NCI-H1092 treated with DMSO at 0.1 percent for 48 hours (cell line): ENCODE measurements at places on chromosomes 13 and 19.

- no peak for DNase-seq
Measured at GRCh38 chr19:9070066-9070465, 16.8 kb upstream of the OR1M1 start.

DNA sequence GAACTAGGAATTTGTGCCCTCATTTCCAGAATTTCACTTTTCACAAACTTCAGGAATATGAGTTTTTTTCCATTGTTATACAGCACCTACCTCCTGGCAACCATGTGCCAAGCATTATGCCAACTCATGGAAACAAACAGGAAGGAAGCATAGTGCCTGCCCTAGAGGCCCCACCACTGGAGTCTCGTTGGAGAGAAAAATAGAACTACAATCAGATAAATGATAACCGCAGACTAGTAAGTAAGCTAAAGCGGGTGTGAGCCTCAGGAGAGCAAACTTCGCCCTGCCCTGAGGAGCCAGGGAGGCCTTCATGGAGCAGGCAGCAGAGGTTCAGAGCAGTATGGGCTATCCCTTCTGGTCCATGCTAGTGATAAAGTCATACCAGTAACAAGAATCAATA is 75.9 kb downstream of the FRY start:
- no peak for DNase-seq

DNA sequence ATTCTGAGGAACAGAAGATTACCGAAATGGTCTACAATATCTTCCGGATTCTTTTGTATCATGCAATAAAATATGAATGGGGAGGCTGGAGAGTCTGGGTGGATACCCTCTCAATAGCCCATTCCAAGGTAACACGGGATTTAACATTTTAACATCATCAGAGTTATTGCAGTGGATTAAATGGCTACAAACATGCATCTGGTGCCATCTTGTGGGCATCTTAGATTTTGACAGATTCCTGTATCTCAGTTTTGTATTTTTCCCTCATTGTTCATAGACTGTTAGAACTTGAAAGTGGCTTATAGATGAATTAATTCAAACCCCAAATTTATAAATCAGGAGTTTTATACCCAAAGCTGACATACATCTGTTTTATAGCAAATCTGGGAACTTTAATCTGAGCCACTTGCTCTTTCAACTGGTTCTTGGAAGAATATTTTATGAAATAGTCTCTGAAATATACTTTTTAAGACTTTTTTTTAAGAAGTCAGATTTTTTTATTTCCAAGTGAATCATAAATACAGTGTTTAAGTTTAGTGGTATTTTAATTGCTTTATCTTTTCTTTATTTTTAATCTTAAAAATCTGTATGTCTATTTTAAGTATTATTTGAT is 215.2 kb downstream of the NBEA start:
- DNase-seq = no peak

GRCh38 chr19:46133777-46134241 is 9.3 kb upstream of the IGFL3 start:
- DNase-seq = no peak

- no peak for DNase-seq
Measured at GRCh38 chr13:91162180-91162579, 185.3 kb upstream of the MIR17HG start.

GRCh38 chr13:100365680-100366079 is 222.9 kb downstream of the GGACT start:
- no peak for DNase-seq

- no peak for DNase-seq
Measured at GRCh38 chr13:46804391-46804815, 7.4 kb upstream of the ESD start.
